Activated naive CD4-positive, alpha-beta T cell treated with Interleukin-2 at 50 U/mL for 16 hours (primary cell): ENCODE measurements at places on chromosomes 6 and 20.

GRCh38 chr20:3430376-3431069 lies 23.1 kb upstream of the DNAAF9 start:
- no peak for DNase-seq

DNA sequence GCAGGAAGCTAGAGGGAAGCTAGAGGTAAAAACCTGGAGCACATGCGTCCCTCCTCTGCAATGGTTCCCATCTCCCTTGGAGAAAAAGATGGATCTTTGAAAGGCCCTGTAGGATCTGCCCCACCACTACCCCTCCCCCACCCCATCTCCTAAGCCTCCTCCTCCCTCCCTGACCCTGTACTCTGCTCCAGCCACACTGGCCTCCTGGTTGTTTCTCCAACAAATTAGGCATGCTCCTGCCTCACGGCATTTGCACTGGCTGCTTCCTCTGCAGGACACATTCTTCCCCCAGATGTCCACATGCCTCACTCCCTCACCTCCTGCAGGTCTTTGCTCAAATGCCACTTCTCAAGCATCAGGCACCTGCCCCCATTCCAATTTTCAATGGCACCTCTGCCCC lies 45.5 kb downstream of the UBE2V1 start:
- DNase-seq, result no peak

DNA sequence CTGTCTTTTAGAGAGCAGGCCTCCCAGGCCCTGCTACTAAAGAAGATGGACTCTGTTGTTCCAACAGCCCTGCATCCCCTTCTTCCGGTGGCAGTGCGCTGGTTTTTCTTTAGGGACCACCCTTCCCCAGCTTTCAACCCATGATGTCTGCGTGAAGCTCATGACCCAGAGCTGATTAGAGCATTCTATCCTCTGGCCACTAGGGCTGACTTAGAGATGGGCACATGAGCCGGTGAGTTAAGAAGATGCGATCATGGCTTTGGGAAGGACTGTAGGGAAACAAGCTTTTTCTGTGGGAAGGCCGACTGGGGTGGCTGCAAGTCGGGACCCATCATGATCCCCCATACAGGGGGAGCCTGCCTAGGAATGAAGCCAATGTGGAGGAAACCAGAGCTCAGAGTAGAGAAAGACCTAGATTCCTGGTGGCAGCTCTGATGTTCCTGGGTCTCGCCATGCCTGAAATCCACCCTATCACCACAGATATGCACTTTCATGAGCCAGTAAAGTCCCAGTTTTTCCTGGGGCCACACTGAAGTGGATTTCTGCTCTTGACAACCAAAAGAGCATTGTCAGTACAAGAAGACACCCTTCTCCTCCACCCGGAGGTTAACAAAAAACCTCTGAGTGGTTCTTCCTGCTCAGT lies 29.1 kb upstream of the STX16 start:
- no peak for DNase-seq

GRCh38 chr6:11035616-11036350 lies 8.3 kb downstream of the ELOVL2 start:
- DNase-seq, result no peak

GRCh38 chr6:18415671-18416340 lies 28.7 kb downstream of the RNF144B start:
- no peak for DNase-seq

DNA sequence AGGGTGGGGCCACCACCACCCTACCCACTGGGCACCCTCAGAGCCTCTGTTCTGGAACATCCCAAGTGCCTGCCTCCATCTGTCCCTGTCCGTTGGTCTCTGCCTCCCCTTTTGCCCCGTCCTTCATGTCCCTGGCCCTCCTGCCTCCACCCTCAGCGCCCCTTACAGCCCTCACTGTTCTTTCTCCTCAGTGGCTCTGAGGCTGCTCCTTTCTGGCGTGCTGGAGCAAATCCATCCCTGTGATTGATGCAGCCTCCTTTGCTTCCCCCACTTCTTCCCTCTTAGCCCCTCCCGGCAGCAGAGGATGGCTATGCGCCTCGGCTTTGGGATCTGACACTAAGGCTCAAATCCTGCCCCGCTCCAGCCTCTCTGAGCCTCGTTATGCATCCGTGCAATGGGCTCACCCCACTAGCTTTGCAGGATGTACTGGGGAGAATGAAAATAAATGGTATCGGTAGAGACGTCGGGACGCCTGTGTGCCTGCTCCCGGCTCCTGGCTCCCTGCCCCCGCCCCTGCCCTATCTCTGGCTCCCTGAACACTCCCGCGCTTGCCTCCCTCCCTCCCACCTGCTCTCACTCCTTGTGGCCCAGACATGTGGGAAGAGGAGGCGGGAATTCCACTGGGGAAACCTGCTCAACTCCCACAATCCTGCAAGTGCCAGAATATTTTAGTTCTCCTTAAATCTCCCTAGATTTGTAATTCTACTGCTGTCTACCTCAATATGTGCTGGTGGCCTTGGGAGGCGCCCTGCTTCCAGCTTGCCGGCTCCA lies 13.1 kb downstream of the VSTM2L start:
- no peak for DNase-seq

DNA sequence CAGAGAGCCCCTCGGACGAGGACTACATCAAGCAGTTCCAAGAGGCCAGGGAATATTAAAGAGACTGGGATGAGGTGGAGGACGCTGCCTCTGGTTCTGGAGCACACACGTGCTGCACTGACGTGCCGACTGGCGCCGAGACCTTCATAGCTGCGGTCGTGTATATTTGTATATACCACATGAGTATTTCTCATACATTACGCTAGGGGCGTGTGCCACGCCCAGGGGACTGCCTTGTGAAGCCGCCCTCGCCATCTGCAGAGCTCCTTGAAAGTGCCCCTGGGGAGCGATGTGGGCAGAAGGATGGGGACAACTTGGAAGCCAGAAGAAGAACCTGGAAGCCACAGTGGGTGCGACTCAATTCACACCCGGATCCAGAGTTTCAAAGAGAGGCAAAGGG lies 78.3 kb downstream of the ISM1 start:
- no peak for DNase-seq
